ENCODE measurements at places on chromosomes 16 and 17. TPM values are rescaled to one million over a fixed set of nuclear protein-coding genes. Genes with fewer than 3 reads are reported as not detected.

IL17C gene
- polyA plus RNA-seq = not detected

ASGR1 gene
- polyA plus RNA-seq = not detected

EXOC7 gene
- 36.2 TPM for polyA plus RNA-seq

PVALEF gene
- polyA plus RNA-seq = not detected

ATF7IP2 gene
- polyA plus RNA-seq = 170 TPM

ZSCAN10 gene
- polyA plus RNA-seq = not detected

MARVELD3 gene
- polyA plus RNA-seq = not detected

SYT17 gene
- polyA plus RNA-seq = not detected

ZG16 gene
- polyA plus RNA-seq = not detected

G6PC1 gene
- not detected for polyA plus RNA-seq

KREMEN2 gene
- not detected for polyA plus RNA-seq

LDHD gene
- 0.09 TPM for polyA plus RNA-seq

MT1M gene
- not detected for polyA plus RNA-seq

SEZ6L2 gene
- not detected for polyA plus RNA-seq

DNA sequence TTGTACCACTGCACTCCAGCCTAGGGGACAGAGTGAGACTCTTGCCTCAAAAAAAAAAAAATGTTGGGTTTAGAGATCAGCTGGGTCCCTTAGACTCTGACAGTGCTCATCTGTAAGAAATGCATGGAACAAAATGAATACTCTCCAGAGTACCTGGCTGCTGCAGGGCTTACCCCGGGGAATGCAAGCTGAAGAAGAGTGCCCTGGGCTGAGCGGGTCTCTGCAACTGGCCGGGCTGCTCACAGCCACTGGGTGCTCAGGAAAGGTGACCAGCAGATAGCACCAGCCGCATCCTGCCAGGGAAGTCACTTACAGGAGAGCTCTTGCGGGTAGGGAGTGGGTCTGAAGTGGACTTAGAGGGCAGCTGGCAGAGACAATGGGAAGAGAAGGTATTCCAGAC lies 82.1 kb downstream of the GAS7 start:
- DNase-seq = no peak

GRCh38 chr17:45256114-45256966 lies 5.6 kb downstream of the SPATA32 start:
- no peak for DNase-seq

DNA sequence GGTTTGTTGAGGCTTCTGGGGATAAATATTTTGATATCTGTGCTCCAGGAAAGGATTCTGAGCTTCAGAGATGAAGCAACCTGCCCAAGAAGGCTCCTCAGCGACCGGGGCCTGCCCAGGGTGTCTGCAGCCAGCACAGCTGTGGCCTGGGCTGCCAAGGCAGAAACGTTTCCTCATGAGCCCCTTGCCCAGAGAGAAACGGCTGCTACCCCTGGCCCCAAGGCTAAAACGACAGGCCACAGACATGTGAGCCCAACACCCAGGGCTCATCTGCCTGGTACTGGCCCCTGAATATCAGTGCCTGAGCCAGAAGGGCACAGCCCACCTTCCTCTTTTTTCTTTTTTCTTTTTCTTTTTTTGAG lies 45.4 kb upstream of the RASD1 start:
- no peak for DNase-seq

- DNase-seq = no peak
Measured at GRCh38 chr16:3798838-3799237, 81.5 kb upstream of the TRAP1 start.

- no peak for DNase-seq
Measured at GRCh38 chr16:2009164-2009711, 383 bp downstream of the ZNF598 start.

GRCh38 chr17:33914125-33914524 lies 341.0 kb upstream of the CCL2 start:
- no peak for DNase-seq

- DNase-seq = no peak
Measured at GRCh38 chr16:30920891-30921290, 2.5 kb upstream of the FBXL19 start.

- no peak for DNase-seq
Measured at GRCh38 chr16:53511084-53511402, 8.0 kb upstream of the AKTIP start.

GRCh38 chr16:85010931-85011845 lies at the start of gene ZDHHC7:
Gene ZDHHC7 (minus strand): TSS chr16:85011535. CDS start chr16:84990618, 20,917 bp downstream.
- peak; percentile 82 for DNase-seq

DNA sequence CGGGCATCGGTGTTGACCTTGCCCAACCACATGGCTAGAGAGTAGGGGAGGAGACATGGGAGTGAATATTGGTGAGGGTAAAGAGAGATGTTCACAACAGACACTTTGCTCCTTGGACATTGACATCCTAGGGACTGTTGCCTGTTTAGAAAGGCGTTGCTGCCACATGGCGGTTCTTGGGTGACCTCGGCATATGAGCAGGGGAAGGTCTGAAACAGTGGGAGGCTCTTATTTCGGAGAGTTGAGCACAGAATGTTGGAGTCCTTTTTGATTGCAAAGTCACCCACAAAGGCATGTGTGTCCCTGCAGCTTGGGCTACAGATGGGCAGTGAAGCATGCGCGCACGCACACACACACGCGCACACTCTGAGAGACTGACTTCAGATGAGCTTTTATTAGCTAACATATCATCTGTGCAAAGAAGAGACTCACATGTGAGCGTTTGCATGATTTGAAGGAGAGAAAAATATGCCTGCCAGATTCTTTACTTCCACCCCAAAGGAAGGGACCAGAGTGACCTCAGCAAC lies 104.4 kb downstream of the SHISA9 start:
- no peak for DNase-seq

GRCh38 chr16:8565498-8565897 lies 24.8 kb downstream of the TMEM114 start:
- DNase-seq = no peak

DNA sequence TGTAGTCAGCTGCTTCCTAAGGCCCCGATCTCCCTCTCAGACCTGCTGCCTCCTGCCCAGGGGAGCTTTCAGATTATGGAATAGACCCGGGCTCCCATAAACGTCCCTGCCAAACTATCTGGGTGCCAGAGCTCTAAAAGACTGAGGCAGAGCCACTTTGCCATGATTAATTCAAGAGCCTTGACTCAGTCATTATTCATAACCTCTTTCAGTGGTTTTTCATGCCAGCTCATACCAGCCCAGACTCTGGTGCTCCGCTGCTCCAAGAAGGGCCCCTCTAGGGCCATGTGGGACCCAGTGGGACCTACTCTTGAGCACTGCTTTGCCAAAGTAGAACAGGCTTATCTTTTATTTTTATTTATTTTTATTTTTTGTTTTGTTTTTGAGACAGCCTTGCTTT lies 23.9 kb downstream of the DNAI2 start:
- no peak for DNase-seq

DNA sequence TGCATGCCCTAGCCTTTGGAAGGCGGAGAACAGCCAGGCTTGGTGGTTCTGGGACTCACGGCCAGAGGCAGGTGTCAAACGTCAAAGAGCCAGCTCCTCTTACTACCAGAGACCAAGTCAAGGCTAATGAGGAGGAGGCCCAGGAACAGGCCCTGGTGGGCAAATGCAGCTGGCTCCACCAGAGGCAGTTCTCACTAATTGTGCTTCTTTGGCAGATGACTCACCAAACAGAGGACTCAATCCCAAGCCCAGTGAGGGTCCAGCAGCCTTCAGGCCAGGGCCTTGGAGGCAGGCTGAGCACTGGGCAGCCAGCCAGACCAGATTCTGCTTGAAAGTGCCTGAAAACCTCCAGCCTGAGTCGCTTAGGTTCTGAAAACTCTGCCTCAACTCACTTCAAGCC lies 336.5 kb upstream of the CDH5 start:
- no peak for DNase-seq

DNA sequence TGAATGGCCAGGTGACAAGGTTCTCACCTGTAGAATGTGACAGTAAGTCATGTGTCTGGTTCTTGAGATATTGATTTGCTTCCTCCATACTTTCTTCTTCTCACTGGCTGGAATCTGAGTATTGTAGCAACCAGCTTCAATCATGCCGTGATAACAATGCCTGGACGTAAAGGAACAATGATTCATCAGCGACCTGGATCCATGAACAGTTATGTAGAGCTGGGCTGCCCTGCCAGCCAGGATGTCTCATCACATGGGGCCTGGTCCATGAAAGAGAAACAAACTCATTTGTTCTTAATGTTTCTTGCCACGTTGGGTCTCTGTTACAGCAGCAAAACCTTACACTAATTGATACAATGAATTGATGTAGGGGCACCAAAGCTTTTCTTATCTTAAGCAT lies 627.2 kb downstream of the TOX3 start:
- DNase-seq = no peak
